HFFc6 (cell line): ENCODE measurements at places on chromosomes 6 and 20.

DNA sequence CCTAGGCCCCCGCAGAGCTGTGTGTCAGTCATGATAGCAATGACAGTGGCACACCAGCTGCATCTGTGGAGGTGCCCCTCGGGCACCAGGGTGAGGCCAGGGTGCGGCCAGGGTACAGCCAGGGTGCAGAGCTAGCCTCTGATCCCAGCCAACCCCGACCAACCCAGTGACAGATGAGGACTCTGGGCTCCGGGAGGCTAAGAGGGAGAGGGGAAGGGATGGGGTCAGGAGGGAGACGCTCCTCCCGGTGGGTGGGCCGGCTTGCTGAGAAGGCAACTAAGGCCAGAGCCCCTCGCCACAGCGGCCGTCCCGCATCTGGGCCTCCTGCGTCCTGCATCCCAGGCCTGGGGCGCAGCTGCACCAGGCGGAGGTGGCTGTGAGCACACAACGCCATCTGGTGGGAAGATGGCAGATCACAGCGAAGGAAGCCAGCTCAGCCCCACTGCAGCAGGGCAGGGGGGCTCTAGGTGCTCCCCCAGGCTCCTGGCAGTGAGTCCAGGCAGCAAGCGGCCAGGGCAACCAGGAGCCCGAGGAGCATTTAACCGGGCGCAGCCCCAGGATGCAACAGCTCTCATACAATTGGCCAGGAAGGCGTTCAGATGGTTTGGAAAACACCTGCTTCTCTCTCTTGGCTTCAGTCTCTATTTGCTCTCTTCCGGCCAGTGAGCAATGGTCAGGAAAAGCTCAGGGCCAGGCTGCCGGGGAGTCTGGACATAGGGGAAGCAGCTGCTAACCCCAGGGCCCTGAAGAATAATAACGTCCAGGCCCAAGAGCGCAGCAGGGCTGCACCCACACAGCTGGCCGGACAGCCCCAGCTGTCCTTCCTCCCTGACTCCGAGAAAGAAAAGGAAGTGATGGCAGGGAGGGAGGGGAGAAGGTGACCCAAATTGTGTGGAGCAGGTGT is 169.4 kb downstream of the TAF4 start:
- peak; percentile 17 for DNase-seq

DNA sequence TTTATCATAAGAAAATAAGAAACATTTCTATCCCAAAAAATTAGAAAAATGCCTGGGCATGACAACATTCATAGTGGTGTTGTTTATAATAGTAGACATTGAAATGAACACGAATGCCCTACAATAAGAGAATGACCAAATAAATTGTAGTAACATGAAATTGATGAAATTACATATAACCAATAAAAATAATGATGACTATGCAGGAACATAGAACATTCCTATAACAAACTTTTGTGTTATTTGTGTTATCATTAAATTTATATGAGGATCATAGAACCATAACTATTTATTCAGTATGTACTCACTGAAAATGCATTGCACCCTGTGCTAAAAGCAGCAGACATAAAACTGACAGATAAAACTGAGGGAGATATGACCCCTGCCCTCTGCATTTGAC is 399.7 kb downstream of the CBLN4 start:
- DNase-seq, result no peak

GRCh38 chr6:89487864-89488263 is 54.9 kb downstream of the ANKRD6 start:
- DNase-seq, result no peak

- no peak for DNase-seq
Measured at GRCh38 chr6:67016921-67017460, 1310.0 kb upstream of the EYS start.

GRCh38 chr20:59620860-59621505 is 16.6 kb downstream of the PHACTR3 start:
- DNase-seq, result no peak

DNA sequence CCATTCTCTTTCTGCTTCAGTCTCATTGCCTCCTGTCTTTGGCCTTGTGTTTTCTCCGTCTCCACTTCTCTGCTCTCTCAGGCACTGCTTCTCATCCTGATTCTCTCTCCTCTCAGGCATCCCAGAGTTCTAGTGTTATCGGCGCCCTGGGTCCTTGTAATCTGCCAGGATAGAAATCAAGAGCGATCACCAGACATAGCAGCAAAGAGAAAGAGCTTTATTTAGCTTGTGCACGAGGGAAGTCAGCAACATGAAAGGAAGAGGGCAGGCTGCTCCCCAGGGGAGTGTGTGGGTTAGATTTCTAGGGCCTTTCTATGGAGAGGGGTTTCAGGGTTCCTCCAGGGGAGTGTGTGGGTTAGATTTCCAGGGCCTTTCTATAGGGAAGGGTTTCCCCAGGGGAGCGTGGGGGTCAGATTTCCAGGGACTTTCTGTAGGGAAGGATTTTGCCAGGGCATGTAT is 32.5 kb downstream of the SUN5 start:
- no peak for DNase-seq

DNA sequence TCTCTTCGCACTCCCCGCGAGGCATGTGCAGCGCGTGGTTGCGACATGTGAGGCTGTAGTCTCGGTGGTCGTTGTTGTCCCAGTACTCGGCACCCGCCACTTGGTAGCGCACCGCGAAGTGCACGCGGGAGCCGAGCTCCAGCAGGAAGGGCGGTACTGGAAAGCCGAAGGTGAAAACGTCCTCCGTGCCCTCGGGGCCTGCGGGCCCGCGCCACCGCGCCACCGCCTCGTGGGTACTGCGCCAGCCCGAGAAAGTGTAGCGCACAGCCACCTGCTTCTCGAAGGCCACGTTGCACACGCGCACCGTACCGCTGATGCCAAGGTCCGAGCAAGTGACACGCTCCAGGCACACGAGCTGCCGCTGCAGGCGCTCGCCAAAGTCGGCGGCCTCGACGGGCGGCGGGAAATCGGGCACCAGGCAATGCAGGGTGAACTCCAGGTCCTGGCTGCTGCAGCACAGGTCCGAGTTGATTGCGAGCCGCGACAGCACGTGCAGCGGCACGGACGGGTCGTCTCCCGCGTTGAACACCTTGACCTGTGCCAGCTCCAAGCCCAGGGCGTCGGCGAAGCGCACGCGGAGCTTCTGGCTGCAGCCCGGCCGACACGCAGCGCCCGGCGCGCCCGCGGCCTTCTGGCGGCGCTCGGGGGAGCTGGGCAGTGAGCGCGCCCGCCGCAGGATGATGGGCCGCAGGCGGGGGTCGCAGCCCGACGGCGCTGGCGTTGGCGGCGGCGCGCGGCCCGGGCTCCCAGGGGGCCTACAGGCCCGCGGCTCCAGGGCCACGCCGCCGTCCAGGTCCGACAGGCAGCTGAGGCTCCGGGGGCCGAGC is 840 bp downstream of the PPP1R3D start:
- no peak for DNase-seq
